ENCODE measurements at places on chromosomes 16 and 17.
A peak's percentile ranks its signal among the peaks of the same experiment; 100 is the strongest.

DNA sequence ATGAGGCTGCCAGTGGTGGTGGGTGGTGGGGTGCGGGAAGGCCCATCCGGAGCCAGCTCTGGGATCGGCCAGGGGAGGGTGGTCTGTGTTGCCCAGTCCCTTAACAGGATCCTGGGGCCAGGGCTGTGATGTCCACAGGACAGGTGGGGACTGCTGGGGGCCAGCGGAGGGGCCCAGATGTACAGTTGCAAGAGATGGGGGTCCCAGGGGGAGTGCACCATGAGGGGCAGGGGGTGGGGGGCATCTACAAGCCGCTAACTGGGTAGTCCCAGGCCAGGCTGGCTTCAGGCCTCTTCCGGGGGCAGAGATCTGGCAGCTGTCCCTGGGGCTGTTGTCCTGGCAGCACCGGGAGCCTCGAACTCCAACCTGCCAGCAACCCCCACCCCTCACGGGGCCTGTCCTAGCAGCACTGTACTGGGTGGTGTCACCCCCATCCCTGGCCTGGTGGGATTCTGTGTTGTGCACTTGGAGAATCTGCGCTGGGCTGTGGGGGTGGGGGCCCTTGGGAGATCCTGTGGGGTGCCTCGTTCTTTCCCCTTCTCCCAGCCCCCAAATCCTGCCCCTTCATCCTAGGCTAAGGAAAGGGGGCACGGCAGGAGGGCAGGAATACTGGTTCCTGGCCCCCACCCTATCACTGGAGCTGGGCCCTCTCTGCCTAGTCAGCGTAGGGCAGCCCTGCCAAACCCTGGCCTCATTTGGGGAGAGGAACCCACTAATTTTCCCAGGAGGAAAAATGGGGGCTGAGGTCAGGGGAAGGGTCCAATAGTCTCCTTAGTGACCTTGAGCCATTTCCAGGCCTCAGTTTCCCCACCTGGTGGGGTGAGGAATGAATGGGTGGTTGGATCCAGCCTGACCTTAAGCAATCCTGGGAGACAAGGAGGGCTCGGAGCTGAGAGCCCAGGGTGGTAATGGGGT is 1.4 kb downstream of the MTSS2 start:
- no peaks in the 10 kb centered on the region for H3K4me1 ChIP-seq
- no peak overlapping the region for H3K27ac ChIP-seq
- no peak for DNase-seq
- H3K27me3 ChIP-seq: peaks cover 9% of the 10 kb centered on the region
- H3K4me3 ChIP-seq: peak overlapping the region; percentile 41

- peak overlapping the region; percentile 88 for H3K4me3 ChIP-seq
- H3K4me1 ChIP-seq: peaks cover 5% of the 10 kb centered on the region
- no peak overlapping the region for H3K27ac ChIP-seq
These were observed 680 bp downstream of the ZNF629 start for GRCh38 chr16:30786115-30786935.

DNA sequence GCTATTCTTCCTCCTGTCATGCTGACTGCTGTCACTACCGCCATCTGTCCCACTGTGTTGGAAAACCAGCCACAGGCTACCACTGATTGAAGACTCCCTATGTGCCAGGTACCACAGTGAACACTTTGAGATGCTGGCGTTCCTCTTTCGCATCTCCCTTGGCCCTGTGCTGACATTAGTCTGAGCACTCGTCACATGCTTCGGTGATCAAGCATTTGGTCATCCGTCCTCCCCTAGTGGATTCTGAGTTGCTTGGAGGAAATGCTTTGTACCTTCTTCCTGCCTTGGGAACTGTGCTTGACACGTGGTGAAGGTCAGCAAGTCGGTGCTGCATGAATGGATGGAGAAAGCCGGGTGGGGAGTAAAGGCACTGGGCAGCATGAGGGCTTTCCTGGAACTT is 260.1 kb downstream of the SNX29 start:
- no peak for DNase-seq
- H3K4me3 ChIP-seq: no peak overlapping the region
- peaks cover 4% of the 10 kb centered on the region for H3K4me1 ChIP-seq
- H3K36me3 ChIP-seq: peaks cover 3% of the 10 kb centered on the region

- H3K27me3 ChIP-seq: peaks cover 11% of the 10 kb centered on the region
- no peak overlapping the region for H3K27ac ChIP-seq
- no peaks in the 10 kb centered on the region for H3K4me1 ChIP-seq
- H3K36me3 ChIP-seq: no peaks in the 10 kb centered on the region
- no peak for DNase-seq
These were observed 109.6 kb upstream of the IRX6 start for GRCh38 chr16:55214412-55214811.

GRCh38 chr16:379183-379960 is 2.4 kb downstream of the PGAP6 start:
- H3K4me1 ChIP-seq: peaks cover 20% of the 10 kb centered on the region
- no peak for DNase-seq
- no peaks in the 10 kb centered on the region for H3K27me3 ChIP-seq
- H3K4me3 ChIP-seq: peak overlapping the region; percentile 70

- no peak overlapping the region for H3K27ac ChIP-seq
- no peaks in the 10 kb centered on the region for H3K4me1 ChIP-seq
- H3K27me3 ChIP-seq: peaks cover 49% of the 10 kb centered on the region
- H3K4me3 ChIP-seq: no peak overlapping the region
- no peak for DNase-seq
These were observed 3.2 kb upstream of the KRTAP1-3 start for GRCh38 chr17:41037853-41038350.

- H3K27me3 ChIP-seq: no peaks in the 10 kb centered on the region
- peaks cover 53% of the 10 kb centered on the region for H3K4me1 ChIP-seq
- H3K4me3 ChIP-seq: no peak overlapping the region
- peak overlapping the region; percentile 97 for H3K27ac ChIP-seq
- peaks cover 4% of the 10 kb centered on the region for H3K36me3 ChIP-seq
These were observed 66.5 kb downstream of the GNAO1 start for GRCh38 chr16:56257666-56258342.

DNA sequence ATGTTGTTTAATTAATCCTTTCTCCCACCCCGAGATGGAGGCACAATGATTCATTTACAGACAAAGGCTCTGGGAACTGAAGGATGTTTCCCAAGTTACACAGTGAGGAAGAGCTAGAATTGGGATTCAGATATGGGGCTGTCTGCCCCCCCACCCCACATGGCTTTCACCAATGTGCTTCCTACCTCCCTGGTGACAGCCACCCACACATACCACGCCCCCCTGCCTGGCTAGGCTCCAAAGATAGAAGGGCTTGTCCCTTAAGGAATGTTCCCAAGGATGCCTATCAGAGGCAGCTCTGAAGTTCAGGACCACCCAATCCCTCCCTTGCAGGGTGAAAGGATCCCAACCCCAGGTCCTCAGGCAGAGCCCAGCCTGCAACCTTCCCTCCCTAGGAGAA is 32.9 kb downstream of the CFAP20 start:
- H3K36me3 ChIP-seq: peaks cover 3% of the 10 kb centered on the region
- peaks cover 6% of the 10 kb centered on the region for H3K4me1 ChIP-seq

DNA sequence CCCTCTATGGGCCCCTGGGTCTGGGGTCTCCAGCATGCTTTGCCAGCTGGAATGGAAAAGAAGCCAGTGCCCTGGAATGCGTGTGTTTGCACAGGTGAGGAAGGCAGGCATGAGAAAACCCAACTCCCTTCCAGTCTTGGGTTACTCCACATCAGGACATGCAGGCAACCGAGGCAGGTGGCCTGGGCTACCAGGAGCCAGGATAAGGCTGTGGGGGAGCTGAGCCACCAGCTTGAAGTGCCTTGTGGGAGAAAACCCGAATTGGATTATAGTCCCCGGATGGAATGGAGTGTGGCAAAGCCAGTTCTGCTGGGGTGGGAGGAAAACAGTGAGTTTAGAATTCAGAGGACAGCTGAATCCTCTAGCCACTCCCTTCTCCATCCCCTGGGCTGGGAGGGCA is 7.2 kb downstream of the SRCIN1 start:
- no peaks in the 10 kb centered on the region for H3K36me3 ChIP-seq
- H3K4me1 ChIP-seq: peaks cover 5% of the 10 kb centered on the region
- no peak overlapping the region for H3K27ac ChIP-seq
- H3K4me3 ChIP-seq: no peak overlapping the region
- H3K27me3 ChIP-seq: peaks cover 100% of the 10 kb centered on the region

DNA sequence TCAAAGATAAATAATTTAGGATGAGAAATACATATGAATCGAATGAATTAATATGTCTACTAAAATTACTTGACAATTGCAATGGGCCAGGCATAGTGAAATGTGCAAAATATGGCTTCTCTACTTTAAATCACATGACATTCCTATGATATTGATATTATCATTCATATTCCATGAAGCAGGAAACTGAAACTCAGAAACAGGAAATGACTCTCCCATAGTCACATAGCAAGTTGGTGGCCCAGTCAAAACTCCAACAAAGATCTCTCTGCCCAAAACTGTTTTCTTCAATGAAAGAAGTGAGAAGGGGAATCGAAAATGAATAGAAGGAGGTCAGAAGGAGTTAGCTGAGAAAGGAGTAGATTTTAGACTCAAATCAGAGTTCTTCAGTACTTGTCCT is 272.2 kb downstream of the CDH8 start:
- H3K27ac ChIP-seq: no peak overlapping the region
- no peaks in the 10 kb centered on the region for H3K27me3 ChIP-seq
- DNase-seq: no peak
- H3K4me3 ChIP-seq: no peak overlapping the region

GRCh38 chr17:33209671-33210070 is 83.4 kb downstream of the ASIC2 start:
- no peak overlapping the region for H3K27ac ChIP-seq
- peaks cover 57% of the 10 kb centered on the region for H3K27me3 ChIP-seq
- DNase-seq: no peak
- no peaks in the 10 kb centered on the region for H3K36me3 ChIP-seq
- H3K4me3 ChIP-seq: no peak overlapping the region
- no peaks in the 10 kb centered on the region for H3K4me1 ChIP-seq

DNA sequence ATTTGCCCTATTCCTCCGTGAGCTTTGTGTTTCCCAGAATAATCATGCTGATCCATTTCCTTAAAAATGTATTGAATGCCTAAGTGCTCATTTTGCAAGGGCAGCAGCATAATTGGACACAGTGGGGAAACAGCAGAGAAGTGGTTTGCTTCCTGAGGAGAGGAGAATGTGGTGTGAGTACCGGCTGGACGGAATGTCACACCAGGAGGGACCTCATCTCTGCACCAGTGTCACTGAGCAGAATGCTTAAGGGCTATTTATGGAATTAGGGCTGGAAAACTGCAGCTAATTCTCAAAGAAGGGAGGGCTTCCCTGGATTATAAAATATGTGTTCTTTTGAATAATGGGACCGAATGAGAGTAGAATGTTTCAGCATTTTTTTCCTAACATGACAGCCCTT is 1100.6 kb upstream of the RBFOX1 start:
- DNase-seq: no peak
- no peaks in the 10 kb centered on the region for H3K4me1 ChIP-seq
- no peak overlapping the region for H3K27ac ChIP-seq
- no peaks in the 10 kb centered on the region for H3K36me3 ChIP-seq
- no peaks in the 10 kb centered on the region for H3K27me3 ChIP-seq
- H3K4me3 ChIP-seq: no peak overlapping the region

DNA sequence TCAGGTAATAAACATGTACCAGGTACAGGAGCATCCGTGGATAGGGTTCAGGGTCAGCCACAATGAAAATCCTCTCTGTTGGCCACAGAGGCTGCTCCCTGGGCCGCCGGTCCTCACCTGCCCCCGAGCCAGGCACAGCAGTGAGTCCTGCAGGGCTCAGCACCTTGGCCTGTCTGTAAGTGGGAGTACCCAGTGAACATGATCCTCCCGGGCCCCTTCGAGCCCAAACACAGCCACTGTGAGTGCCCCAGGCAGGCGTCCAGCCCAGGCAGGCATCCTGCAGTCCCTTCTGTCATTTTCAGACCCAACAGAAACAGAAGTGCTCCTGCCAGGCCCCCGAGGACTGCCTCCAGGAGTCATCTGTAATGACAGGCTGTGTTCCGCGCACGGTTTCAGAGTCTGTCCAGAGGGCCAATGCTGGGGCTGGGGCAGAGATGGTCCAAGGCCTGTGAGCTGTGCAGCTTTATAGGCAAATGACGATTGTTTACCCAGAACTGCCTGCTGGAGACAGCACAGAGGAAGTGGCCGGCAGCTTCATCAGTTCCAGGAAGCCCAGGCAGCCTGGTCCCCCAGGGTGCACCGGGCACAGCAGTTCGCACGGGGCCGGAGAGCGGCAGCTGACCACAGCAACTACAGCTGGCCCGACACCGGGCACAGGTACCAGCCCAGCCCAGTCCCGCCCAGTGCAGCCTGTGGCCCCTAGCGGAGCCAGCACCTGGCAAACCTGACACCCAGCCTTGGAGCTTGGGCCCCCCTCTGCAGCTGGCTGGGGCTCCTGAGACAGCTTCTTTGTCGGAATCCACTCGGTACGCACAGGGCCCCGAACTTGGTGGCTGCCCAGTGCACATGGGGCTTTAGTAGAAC is 13.2 kb downstream of the SLC7A5 start:
- peak; percentile 53 for DNase-seq
- H3K4me1 ChIP-seq: peaks cover 38% of the 10 kb centered on the region
- peak overlapping the region; percentile 90 for H3K4me3 ChIP-seq
- peaks cover 100% of the 10 kb centered on the region for H3K36me3 ChIP-seq
- H3K27ac ChIP-seq: peak overlapping the region; percentile 98

DNA sequence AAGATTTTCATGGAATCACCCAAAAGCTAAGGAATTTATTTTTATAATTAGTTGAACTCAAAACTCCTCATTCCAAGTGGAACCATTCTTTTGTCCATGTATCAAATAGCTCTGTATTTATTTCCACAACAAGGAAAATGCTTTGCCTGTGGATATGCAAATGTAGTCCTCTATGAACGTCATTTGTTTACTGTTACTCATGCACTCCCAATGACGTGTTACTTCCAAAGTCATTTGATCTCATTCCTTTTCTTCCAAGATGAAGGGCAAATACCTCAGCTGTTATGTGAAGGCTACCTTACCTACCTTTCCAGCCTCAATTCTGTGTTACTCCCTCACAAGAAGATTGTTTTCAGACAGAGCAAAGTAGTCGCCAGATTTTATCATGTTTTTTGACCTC is 83.7 kb downstream of the ITFG1 start:
- no peak overlapping the region for H3K27ac ChIP-seq
- H3K4me3 ChIP-seq: no peak overlapping the region

Measured in effector memory CD8-positive, alpha-beta T cell (primary cell).